ENCODE measurements at places on chromosomes 5 and 9. TPM values are rescaled to one million over a fixed set of nuclear protein-coding genes. Genes with fewer than 3 reads are reported as not detected.
A peak's percentile ranks its signal among the peaks of the same experiment; 100 is the strongest.

DNA sequence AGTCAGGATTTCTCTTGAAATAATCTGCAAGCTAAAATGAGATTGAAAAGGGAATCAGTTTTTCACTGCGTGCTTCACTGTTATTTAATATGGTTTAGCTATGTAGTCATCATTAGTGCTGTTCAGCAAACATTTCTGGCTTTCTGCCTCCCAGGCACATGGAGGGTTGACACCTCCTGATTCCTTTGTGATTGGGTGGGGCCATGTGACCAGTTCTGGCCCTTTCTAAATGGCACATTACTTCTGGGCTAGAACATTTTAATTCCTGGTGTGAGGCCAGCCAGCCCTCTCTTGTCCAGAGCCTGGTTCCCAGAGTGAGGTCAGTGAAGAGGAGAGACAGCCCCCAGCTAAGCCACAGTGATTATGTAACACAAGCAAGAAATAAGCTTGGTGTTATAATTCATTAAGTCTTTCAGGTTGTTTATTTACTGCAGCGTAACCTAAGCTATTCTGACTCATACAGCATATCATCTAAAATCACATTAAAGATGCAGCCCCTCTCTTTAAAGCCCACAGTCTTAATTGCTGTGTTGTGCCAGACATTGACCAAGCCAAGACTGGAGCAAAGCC, 17.4 kb upstream of the ARSI start:
- H3K27me3 ChIP-seq, result no peaks in the 10 kb centered on the region
- H3K4me3 ChIP-seq, result no peak overlapping the region
- H3K36me3 ChIP-seq, result no peaks in the 10 kb centered on the region
- peaks cover 5% of the 10 kb centered on the region for H3K4me1 ChIP-seq
- DNase-seq, result peak; percentile 82

PCDHB14 gene
- 6.2 TPM for total RNA-seq

FAM174A gene
- total RNA-seq, result 21.1 TPM

C1QTNF3 gene
- 38.4 TPM for total RNA-seq

FAXDC2 gene
- total RNA-seq, result 14.1 TPM

- H3K36me3 ChIP-seq, result no peaks in the 10 kb centered on the region
- H3K27ac ChIP-seq, result no peak overlapping the region
- no peak for DNase-seq
- no peaks in the 10 kb centered on the region for H3K27me3 ChIP-seq
- H3K4me1 ChIP-seq, result no peaks in the 10 kb centered on the region
Observed at GRCh38 chr5:64606926-64607325, 83.4 kb upstream of the SHISAL2B start.

AKNA gene
- total RNA-seq, result 52.1 TPM

DNA sequence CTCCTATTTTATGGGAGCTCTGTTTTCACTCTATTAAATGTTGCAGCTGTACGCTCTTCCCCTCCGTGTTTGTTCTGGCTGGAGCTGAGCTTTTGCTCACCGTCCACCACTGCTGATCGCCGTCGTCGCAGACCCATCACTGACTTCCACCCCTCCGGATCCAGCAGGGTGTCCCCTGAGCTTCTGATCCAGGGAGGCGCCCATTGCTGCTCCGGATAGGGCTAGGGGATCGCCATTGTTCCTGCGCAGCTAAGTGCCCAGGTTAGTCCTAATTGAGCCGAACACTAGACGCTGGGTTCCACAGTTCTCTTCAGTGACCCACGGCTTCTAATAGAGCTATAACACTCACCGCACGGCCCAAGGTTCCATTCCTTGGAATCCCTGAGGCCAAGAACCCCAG, 96.2 kb upstream of the PRDM9 start:
- DNase-seq, result no peak
- H3K36me3 ChIP-seq, result no peaks in the 10 kb centered on the region
- H3K4me1 ChIP-seq, result no peaks in the 10 kb centered on the region
- H3K4me3 ChIP-seq, result no peak overlapping the region

PLAC8L1 gene
- not detected for total RNA-seq

DNA sequence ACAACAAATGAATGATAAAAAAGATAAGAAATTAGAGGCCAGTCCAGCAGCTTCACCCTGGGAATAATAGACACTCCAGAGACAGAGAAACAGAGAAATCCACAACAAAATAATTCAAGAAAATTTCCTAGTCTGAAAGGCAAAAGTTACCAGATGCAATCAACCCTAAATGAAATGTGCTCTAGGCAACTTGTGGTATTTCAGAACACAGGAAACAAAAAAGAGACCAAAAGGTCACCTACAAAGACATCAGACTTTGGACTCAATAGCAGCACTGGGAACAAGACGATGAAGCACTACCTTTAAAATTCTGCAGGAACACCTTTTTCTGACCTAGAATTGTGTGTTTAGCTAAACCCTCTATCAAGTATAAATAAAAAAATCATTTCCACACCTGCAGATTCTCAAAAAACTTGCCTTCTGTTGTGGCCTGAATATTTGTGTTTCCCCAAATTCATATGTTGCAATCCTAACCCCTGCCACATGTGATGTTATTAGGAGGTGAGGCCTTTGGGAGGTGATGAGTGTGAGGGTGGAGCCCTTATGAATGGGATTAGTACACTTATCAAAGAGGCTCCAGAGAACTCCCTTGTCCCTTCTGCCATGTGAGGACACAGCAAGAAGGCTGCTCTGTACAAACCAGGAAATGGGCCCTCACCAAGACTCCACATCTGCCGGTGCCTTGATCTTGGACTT, 5.9 kb upstream of the MAPK9 start:
- H3K4me1 ChIP-seq, result no peaks in the 10 kb centered on the region
- no peak overlapping the region for H3K4me3 ChIP-seq
- no peaks in the 10 kb centered on the region for H3K27me3 ChIP-seq
- no peak overlapping the region for H3K27ac ChIP-seq

PRUNE2 gene
- total RNA-seq, result 65.1 TPM

DNA sequence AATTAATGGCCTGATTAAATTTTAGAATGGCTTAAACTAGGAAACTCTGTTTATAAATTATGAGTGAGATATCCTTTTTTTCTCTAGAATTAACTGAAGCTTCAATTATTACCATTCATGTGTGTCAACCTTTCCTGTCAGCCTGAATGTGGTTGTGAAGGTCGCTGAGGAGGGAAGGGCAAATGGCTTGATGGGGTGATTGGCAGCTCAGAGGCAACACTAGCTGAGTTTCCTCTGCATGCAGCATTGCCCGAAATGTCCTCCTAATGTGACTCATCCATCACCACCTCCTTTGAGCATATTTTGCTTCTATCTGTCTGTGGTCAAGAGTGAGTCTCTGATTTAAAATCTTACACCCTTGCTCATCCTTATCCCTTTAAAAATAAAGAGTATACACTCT, 281.9 kb downstream of the TENT4A start:
- DNase-seq, result no peak
- H3K36me3 ChIP-seq, result no peaks in the 10 kb centered on the region
- no peak overlapping the region for H3K27ac ChIP-seq
- no peaks in the 10 kb centered on the region for H3K4me1 ChIP-seq

SLCO6A1 gene
- not detected for total RNA-seq

SV2C gene
- 0.13 TPM for total RNA-seq

GRCh38 chr5:127922603-127923002, 161.0 kb upstream of the SLC12A2 start:
- DNase-seq, result no peak
- no peaks in the 10 kb centered on the region for H3K4me1 ChIP-seq
- no peak overlapping the region for H3K4me3 ChIP-seq
- H3K27ac ChIP-seq, result no peak overlapping the region
- H3K36me3 ChIP-seq, result no peaks in the 10 kb centered on the region
- H3K27me3 ChIP-seq, result no peaks in the 10 kb centered on the region

DDX4 gene
- total RNA-seq, result not detected

DNA sequence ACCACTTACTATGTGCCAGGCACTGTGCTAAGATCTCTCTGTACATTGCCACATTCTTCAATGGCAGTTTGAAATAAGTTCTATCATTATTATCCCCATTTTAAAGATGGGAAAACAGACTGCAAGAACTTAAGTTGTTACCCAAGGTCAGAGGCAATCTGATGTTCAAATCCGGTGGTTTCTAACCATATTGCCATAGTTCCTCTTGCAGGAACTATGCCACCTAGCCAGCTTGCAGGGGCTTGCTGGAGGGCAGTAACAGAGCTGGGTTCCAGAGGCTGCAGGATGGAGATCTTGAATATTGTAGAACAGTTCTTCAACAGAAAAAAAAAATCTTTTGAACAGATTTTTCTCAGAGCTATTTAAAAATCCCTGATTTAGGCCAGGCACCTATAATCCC, 71.8 kb upstream of the TNFAIP8 start:
- H3K36me3 ChIP-seq, result no peaks in the 10 kb centered on the region
- no peaks in the 10 kb centered on the region for H3K27me3 ChIP-seq
- no peak overlapping the region for H3K27ac ChIP-seq
- H3K4me3 ChIP-seq, result no peak overlapping the region
- DNase-seq, result no peak
- H3K4me1 ChIP-seq, result no peaks in the 10 kb centered on the region

GRCh38 chr5:119385536-119386128, 29.8 kb downstream of the TNFAIP8 start:
- no peaks in the 10 kb centered on the region for H3K27me3 ChIP-seq
- no peak overlapping the region for H3K4me3 ChIP-seq
- H3K27ac ChIP-seq, result no peak overlapping the region
- no peak for DNase-seq

- H3K27me3 ChIP-seq, result no peaks in the 10 kb centered on the region
- H3K27ac ChIP-seq, result no peak overlapping the region
- no peaks in the 10 kb centered on the region for H3K36me3 ChIP-seq
- H3K4me3 ChIP-seq, result no peak overlapping the region
- peak; percentile 16 for DNase-seq
- H3K4me1 ChIP-seq, result no peaks in the 10 kb centered on the region
Observed at GRCh38 chr5:69225860-69226259, 8.8 kb upstream of the CDK7 start.

NIM1K gene
- total RNA-seq, result 0.60 TPM

- no peak overlapping the region for H3K4me3 ChIP-seq
- H3K27me3 ChIP-seq, result no peaks in the 10 kb centered on the region
Observed at GRCh38 chr5:53262348-53262970, 152.9 kb upstream of the MOCS2 start.

DNA sequence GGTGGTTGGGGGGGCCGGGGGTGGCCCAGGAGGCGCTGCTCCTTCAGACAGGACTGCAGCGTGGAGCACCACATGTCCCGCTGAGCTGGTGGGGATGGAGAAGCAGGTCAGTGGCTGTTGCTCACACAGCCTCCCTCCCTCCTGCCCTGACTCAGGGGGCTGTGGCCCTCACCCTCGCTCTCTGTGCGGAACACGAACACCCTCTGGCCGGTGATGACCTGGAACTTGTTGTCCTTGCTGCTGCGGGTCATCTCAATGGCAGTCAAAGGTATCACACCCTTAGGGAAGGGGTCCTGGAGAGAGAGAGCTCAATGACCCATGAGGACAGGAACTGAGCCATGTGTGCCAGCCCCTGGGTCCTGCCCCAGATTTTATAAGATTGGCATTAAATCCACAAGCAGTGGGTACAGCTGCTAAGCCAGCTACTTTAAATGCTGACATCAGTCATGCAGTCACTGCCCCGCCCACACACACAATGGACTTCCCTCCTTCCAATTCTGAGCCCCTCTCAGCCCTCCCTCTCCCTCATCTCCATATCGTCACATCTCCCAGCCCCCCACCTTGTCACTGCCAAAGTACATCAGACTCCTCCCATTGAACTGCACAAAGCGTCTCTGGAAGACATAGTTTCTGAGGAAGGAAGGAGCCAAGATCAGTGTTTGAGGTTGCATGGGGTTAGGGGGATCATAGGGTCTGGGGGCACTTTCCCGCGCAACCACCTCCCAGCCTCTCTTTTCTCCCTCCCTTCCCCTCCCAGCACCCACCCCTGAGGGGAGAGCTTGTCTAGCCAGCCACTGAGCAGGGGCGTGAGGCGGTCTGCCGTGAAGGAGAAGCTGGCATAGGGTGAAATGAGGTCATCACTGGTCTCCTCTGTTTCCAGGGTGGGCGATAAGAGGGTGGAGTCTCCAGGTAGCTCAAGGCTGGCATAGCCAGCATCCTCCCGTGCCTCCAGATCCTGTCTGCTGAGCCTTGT, 8.9 kb downstream of the ARAP3 start:
- H3K27ac ChIP-seq, result no peak overlapping the region
- no peak overlapping the region for H3K4me3 ChIP-seq
- no peaks in the 10 kb centered on the region for H3K27me3 ChIP-seq
- no peaks in the 10 kb centered on the region for H3K4me1 ChIP-seq

RNF38 gene
- 48.3 TPM for total RNA-seq

FOXD4L6 gene
- not detected for total RNA-seq

DNM1 gene
- total RNA-seq, result 22.6 TPM

EPB41L4B gene
- 6.5 TPM for total RNA-seq

PCDHA12 gene
- 5.2 TPM for total RNA-seq

GRCh38 chr5:90308787-90309585, 100.6 kb downstream of the CETN3 start:
- no peaks in the 10 kb centered on the region for H3K4me1 ChIP-seq
- H3K27me3 ChIP-seq, result no peaks in the 10 kb centered on the region
- H3K27ac ChIP-seq, result no peak overlapping the region
- no peaks in the 10 kb centered on the region for H3K36me3 ChIP-seq
- no peak overlapping the region for H3K4me3 ChIP-seq

- no peak for DNase-seq
- H3K36me3 ChIP-seq, result no peaks in the 10 kb centered on the region
- H3K4me3 ChIP-seq, result no peak overlapping the region
- no peaks in the 10 kb centered on the region for H3K4me1 ChIP-seq
- no peak overlapping the region for H3K27ac ChIP-seq
- no peaks in the 10 kb centered on the region for H3K27me3 ChIP-seq
Observed at GRCh38 chr5:14168793-14169262, 25.7 kb downstream of the TRIO start.

C9orf153 gene
- not detected for total RNA-seq

DNA sequence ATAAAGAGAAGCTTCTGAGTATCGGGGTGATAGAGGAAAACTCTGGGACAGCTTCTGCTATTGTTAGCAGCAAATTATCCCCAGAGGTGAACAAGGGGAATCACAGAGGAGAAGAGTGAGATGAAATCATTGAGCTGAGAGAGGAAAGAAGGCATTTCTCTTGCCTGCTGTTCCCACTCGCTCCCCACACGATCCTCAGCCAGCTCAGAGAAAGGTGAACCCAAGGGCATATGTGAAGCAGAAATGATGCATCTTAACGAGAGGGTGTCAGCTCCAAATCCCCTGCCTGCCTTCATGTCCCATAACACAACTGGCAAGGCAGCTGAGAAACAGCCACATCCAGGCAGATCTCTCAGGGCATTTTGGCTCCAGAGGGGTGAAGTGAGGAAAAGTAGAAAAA, 111.6 kb downstream of the BRINP1 start:
- no peaks in the 10 kb centered on the region for H3K27me3 ChIP-seq
- H3K36me3 ChIP-seq, result no peaks in the 10 kb centered on the region
- no peaks in the 10 kb centered on the region for H3K4me1 ChIP-seq
- no peak overlapping the region for H3K4me3 ChIP-seq
- H3K27ac ChIP-seq, result no peak overlapping the region

GRCh38 chr5:142785206-142785605, 15.0 kb downstream of the ARHGAP26 start:
- DNase-seq, result no peak
- no peaks in the 10 kb centered on the region for H3K36me3 ChIP-seq
- H3K4me3 ChIP-seq, result no peak overlapping the region
- no peaks in the 10 kb centered on the region for H3K27me3 ChIP-seq
- no peak overlapping the region for H3K27ac ChIP-seq
- H3K4me1 ChIP-seq, result no peaks in the 10 kb centered on the region

KIF27 gene
- total RNA-seq, result 8.7 TPM

Data from kidney (tissue), 22 donors.